ENCODE measurements at places on chromosomes 16 and 17.

- no peak for DNase-seq
Observed at GRCh38 chr16:84555418-84556196, 51.1 kb upstream of the MEAK7 start.

DNA sequence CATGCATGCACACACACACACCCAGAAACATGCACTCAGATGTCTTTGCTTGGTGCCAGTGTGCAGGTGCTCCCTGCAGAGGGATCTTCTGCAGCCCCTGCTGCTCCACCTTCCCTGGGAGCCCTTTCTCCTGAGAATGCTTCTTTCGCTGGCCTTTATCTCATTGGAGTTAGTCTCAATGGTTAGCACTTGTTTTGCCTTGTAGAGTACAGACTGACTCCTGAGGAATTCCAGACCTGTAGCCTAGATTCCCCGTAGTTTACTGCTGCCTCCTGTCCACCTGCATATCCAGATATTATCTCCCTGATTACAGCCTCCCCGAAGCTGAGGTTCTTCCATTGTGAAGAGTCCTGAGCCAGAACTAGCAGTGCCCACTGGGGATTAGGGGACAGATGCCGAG lies 3.1 kb upstream of the KRT12 start:
- DNase-seq: no peak

- DNase-seq: no peak
Observed at GRCh38 chr16:84398701-84399100, 30.4 kb downstream of the ATP2C2 start.

- DNase-seq: no peak
Observed at GRCh38 chr17:32265192-32265923, at the start of gene RHBDL3. Gene RHBDL3 (plus strand): TSS chr17:32265832. CDS start chr17:32266190, 358 bp downstream.

DNA sequence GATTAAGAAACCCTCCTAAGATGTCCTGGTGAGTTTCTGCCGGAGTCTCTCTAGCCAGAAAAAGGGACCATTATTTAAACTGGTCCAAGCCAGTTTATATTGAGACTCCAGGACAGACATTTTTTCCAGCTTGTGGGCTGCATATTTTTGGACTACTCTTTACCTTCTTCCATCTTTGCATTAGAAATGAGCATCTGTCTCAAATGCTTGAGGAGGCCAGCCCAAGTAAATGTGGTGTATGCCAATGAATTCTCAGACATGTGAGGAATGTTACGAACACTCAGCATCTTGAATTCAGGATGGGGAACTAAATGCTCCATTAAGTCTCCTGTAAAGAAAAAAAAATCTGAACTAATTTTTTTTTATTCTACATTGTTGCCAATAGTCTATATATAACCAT lies 18.4 kb downstream of the TUBD1 start:
- no peak for DNase-seq

- DNase-seq: peak; percentile 68
Observed at GRCh38 chr17:75896415-75897159, at the start of gene TRIM65. Gene TRIM65 (minus strand): TSS chr17:75896951. CDS start chr17:75896937, 14 bp downstream.

DNA sequence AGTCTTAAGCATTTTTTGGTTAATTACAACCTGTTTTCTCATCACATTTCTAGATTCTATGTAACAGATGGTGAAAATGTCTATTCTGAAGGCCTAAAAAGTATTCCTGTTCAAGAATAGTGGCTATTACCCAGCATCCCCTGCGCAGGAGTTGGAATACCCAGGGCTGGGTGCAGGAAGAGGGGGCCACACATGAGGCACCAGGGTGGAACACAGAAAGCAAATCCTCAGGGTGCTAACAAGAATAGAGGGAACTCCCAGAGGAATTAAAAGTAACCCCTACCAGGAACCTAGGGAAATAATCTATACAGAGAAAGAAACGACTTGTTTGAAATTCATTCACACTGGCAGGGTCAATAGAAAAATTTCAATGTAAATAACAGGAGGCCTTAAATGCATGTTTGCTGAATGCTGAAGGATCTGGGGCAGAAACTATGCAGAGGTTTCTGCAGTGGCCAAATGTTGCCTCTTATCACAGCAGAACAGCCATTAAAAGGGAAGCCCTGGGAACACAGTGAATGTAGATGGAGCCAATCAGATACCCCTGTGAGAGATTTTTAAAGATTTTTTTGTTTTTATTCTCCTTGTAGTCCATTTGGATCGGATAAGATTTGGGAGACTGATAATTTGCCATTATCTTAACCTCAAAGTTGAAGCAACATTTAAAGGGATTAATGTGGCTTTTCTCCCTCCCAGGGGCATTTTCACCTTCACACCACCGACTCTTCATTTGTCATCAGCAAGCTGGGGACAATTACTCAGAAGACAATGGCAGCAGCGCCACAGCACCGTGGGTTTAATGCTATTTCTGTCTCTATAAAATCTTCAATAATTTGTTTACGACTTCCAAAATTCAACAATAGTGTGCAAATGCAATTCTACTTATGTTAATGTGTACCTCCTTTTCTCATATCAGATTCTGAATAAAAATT lies 196.0 kb upstream of the PSMD7 start:
- no peak for DNase-seq

DNA sequence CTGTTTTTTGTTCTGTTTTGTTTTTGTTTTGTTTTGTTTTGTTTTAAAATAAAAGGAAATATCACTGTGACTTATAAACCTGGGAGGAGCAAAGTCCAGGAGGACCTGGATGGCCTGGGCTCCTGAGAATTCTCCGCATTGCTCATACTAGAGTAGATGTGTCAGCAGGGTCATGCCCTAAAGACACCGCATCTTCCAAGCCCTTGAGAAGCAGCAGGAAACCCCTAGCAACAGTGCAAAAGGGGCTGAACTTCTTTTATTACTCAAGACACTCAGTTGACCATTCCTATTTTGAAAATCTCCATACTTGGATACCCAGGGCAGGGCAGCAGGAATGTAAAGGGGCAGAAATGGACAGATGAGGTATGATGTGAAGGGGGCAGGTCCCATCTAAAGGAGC lies 51.8 kb downstream of the SYT17 start:
- no peak for DNase-seq

DNA sequence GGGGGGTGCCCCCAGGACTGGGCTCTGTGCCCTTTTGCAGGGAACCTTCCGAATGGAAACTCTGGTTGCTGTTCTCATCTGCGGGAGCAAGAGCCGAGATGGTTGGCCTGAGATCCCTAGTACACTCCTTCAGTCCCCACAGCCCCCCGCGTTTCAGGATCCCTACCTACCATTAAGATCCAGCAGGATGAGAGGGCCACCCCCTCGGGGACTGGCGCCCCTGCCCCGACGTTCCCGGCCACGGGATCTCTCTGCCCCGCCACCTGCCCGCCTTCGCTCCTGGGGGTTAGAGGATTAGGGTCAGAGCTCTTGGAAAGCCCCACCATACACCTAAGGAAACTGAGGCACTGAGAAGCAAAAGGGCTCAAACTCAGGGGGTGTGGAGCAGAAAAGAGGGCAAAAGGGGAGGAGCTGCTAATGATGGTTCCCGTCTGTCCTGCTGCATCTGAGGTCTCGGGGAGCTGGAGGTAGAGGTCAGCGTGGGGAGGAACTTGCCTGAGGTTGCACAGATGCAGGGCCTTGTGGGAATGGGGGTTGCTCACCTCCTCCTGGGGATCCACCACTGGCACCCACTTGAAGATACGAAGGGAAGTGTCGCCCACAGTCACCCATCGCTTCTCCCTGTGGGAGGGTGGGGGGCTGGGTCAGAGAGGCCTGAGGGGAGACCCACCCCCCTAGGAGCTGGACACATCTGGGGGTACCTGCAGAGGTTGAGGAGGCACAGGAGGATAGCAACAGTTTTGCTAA lies 1.0 kb downstream of the BCL7C start:
- no peak for DNase-seq

DNA sequence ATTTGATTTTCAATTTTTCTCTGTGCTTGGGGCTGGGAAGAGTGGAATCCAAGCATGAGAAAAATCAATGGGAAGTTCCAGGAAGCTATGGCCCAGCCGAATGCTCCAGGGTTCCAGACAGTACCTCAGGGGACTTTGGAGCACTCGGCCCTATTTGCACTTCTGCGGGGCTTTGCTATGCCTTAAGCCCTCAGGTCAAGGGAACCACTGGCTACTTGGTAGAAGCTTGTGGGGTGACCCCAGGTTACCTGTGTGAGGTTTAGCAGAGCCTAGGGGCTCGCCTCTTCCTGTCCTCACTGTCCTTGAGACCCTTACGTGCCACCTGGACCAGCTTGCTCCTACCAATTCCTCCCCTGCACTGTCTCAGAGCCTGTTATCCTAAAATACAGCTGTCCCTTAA lies 121.3 kb downstream of the MGAT5B start:
- no peak for DNase-seq

DNA sequence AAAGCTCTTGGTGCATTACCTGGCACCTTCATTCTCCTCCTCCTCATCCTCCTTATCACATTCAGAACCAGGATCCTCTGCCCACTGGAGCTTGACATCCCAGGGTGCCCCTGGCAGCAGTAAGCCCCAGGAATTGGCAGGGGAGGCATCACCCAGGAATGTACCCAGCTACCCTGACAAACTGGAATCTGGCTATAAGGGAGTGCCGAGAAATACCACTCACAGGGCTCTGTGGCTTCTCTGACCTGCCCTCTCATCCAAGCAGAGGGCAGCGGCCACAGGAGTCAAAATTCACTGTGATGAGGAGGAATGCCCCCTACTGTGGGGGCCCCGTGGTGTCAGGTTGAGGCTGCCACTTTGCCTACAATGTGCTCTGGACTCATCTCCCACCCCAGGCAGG lies 19.6 kb downstream of the MPP3 start:
- DNase-seq: no peak

GRCh38 chr17:18958611-18959010 lies 6.6 kb downstream of the SLC5A10 start:
- DNase-seq: no peak
